Left ventricle myocardium superior (tissue), 1 donor: ENCODE measurements at places on chromosomes 2 and 18. TPM values are rescaled to one million over a fixed set of nuclear protein-coding genes. Genes with fewer than 3 reads are reported as not detected.

DSC2 gene
- total RNA-seq: 34.1 TPM

NT5DC4 gene
- not detected for total RNA-seq

PTRHD1 gene
- total RNA-seq: 28.2 TPM

ZNF385B gene
- total RNA-seq: 4.1 TPM

CD207 gene
- not detected for total RNA-seq

RDH14 gene
- 50.3 TPM for total RNA-seq

RALBP1 gene
- total RNA-seq: 50.3 TPM

MOCOS gene
- total RNA-seq: 0.27 TPM

DNA sequence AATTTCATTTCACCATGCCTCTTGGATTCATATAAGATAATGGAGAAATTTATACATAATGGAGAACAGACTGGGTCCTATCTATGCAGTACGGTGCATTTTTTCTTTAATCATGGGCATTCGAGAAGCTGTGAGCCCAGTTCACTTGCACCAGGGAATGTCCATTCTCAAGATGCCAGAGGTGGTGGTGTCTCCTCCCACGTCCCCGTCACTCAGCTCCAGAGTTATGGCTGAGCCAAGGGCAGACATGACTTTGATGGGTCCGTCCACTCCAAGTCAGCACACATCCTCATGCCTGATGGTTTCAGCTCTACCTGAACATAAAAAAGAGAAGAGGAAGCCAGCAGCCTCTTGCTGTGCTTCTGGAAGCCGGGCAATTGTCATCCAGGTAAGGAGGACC, 42.1 kb upstream of the CREG2 start:
- DNase-seq: no peak

GRCh38 chr2:120641366-120641771, 94.3 kb upstream of the GLI2 start:
- DNase-seq: no peak

DNA sequence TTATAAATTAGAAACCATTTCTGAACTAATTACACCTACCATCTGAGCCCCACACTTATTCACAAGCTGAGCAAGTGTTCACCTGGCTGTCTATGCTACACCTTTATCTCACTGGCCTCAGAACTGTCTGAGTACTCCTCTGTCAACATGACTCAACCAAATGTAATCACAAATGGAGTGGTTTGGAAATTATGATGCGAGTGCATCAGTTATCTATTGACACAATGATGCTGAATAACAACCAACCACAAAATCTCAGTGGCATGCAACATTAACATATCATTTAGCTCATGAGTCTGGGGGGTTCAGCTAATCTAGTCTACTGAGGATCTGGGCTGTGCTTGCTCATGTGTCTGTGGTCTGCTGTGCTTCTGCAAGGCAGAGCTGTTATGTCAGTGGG, 184.2 kb upstream of the NXPH2 start:
- DNase-seq: no peak

GRCh38 chr2:142875652-142876051, 1.8 kb upstream of the KYNU start:
- DNase-seq: no peak

DNA sequence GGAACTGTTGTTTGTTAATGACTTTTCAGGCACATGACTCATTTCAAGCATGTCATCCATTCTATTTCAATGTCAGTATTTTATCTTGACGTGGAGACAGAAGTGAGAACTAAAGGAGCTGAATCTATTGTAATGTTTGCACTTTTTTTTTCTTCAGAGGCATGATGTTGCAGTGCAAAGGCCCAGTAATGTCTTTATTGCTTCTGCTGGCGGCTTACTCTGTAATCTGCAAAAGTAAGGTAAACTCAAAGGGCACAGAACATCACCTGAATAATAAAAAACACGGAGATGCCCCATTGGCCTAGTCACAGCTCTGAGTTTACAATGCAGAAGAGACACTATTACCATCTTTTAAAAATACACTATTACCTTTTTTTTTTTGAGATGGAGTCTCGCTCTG, 2.4 kb upstream of the CNNM3 start:
- DNase-seq: no peak

DNA sequence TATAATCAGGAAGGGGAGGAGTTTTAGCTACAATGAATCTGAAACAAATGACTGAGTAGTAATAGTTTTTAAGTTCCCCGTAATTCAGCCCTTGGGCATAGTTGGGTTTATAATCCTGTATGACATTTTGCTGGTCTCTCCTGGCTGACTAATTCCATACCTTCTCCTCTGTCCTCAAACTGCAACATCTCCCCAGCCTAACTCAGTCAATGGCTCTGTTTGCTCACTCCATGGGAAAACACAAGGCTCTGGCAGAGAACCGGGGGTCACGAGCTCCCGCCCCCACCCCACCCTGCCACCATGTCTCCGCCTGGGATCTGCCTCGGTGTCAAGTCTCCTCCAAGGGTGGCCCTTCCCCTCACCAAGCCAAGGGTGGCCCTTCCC, 168.6 kb downstream of the HDAC4 start:
- DNase-seq: no peak

- no peak for DNase-seq
Observed at GRCh38 chr2:159759577-159759976, 38.4 kb downstream of the CD302 start.

DNA sequence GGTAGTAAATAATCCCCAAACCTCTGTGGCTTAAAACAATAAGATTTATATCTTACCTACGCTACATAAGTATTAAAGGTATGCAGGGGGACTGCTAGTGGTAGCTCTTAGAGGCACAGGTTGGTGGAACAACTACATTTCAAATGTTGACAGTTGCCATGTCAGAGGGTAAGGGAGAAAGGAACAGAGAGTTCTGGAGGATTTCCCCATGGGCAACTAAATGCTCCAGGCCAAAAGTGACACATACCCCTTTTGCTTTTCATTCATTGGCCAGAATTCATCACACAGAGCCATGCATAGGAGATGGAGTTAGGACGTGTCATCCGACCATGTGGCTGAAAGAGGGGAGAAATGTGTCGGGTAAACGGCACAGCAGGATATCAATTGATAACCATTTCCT, 133.2 kb downstream of the NAPG start:
- DNase-seq: no peak

DNA sequence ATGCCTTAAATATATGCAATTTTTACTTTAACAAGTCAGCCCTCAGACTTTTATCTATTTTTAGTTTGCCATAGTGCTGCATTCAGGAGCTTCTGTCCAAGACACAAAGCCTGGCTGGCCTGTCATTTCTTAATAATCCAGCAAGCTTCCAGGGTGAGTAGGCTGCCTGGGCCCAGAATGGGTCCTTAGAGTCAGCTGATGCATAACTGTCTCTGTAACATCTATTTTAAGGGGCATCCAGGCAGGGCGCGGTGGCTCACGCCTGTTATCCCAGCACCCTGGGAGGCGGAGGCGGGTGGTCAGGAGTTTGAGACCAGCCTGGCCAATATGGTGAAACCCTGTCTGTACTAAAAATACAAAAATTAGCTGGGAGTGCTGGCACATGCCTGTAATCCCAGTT, 11.8 kb upstream of the GNLY start:
- no peak for DNase-seq

DNA sequence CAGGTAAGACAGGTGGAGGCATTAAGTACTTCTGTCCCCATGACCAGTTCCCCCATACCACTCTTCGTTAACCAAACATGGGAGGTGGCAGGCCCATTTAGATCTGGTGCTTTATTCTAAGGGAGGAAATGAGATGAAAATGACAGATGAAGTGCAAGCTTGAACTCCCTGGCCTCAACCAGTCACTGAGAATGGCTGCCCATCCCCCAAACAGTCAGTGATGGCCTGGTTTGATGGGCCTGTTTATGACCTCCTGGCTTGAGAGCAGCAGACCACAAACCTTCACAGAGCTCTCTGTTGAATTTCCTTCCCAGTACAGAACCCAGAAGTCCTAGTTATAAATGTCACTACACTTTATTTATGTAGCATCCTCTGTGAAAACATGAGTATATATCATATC, 31.1 kb downstream of the EPAS1 start:
- no peak for DNase-seq

DNA sequence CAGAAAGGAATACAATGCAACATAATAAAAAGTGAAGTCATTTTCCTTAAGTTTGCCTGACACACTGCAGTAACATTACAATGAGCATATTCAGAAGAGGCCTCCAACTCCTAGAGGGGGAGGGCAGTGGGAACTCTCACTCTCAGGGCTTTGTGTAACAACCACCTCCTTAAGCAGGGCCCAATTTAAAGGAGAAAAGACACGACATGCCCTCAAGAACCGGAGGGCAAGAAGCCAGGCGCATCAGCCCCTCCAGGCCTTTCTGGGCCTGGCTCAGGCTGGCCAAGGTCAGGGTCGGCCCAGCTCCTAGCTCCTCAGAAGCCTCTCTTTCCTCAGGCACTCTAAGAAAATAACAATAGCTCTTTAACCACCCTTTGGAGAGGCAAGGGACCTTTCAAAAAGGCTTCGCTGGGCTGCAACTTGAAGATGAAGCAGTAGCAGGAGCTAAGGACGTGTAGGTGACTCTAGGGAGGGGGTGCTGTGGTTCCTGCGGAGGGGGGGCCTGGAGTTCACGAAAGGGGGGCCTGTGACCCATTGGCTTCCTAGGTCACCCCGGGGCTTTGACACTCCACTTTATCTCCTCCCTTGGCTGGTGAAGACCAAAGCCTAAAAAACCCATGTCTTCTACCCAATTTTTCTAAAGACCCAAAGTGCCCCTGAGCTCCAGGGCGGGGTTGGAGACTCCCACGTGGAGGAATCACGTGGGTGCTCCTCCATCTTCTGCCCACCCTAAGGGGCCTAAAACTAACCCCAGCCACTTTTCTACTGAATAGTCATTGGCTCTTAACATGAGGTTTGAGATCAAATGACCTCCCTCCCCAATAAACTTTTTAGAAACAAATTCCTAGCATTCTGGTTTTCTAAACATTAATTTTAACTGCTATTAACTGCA, 13.3 kb downstream of the SERTAD2 start:
- no peak for DNase-seq

DNA sequence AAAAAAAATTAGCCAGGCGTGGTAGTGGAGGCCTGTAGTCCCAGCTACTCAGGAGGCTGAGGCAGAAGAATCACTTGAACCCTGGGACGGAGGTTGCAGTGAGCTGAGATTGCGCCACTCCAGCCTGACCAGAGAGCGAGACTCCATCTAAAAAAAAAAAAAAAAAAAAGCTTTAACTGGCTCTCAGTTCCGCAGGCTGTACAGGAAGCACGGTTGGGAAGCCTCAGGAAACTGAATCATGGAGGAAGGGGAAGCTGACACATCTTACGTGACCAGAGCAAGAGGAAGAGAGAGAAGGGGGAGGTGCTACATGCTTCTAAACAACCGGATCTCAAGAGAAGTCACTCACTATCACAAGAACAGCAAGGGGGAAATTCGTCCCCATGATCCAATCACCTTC, 505.6 kb upstream of the SLC8A1 start:
- no peak for DNase-seq

GRCh38 chr2:240369335-240369734, 66.1 kb upstream of the GPC1 start:
- DNase-seq: no peak

DNA sequence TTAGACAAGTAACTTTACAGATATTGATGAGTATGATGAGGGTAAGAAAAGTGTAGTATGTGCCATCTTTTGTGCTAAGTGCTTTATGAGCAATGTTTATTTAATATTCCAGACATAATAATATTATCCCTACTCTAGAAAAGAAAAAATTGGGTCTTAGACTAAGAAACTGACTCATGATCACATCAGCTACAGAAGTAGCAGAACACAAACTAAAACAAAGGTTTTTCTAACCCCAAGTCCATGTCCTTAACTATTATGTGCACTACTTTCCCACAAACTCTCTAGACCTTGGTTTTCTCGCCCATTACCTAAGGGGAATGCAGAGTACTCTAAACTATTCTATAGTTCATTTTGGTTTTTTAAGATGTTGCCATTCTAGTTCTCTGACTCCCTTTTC, 64.5 kb downstream of the BAZ2B start:
- DNase-seq: no peak

DNA sequence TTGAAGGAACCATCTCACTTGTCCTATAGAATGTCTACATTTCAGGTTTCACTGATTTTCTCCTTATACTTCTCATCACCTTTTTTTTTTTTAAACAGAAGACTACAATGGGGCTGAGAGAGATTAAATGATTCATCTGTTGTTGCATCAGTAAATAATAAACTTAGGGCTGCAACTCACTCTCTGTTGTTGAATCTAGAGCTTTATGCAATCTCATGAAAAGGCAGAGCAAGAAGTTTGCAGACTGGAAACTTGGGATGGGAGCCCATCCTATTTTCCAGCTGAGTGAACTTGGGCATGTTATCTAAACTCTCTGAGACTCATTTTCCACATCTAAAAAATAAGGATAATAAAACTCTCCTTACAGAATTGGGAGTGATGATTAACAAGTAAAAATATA, 58.4 kb downstream of the PDE1A start:
- no peak for DNase-seq

GRCh38 chr2:59790186-59791003, 763.1 kb downstream of the BCL11A start:
- DNase-seq: no peak

GRCh38 chr2:154439156-154439555, 259.3 kb upstream of the KCNJ3 start:
- DNase-seq: no peak

DNA sequence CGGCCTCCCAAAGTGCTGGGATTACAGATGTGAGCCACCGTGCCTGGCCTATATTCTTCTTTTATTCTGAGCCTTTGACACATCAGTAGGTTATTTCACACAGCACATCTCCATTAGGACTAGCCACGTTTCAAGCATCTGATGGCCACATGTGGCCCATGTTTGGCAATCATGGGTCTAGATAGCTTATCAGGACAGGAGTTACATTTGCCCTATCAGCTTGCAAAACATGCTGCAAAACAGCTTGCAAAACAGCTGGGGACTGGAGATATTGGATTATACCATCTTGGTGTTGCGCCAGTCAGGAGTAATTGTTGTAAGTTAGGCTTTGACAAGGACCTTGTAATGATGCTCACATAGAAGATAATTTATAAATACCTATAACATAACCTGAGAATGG, 94.9 kb downstream of the GBX2 start:
- DNase-seq: no peak

DNA sequence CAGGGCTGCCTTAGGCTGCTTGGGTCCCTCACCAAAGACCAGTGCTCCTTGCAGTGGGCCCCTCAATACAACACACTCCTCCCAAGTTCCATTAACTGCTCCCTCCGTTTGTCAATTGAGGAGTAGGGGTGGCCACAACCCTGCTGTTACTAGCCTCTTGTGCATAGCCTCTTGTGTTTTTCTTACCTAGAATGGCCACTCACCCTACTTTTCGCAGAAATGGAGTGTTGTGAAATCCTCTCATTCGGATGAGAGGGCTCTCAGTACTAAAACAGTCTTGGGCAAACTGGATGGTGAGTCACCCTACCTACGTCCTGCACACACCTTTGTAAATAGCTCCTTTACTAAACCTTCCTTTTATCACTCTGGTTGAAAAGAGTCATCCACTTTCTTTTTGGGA, 253.9 kb downstream of the OSR1 start:
- no peak for DNase-seq

GRCh38 chr2:126900646-126901319, 2.1 kb downstream of the TEX51 start:
- DNase-seq: no peak
